ENCODE measurements at places on chromosomes 12 and 14.

- peak; percentile 22 for DNase-seq
Measured at GRCh38 chr12:22334410-22335100, at the start of gene ST8SIA1. ST8SIA1 (minus strand) TSS chr12:22334707; CDS start chr12:22334232, 475 bp downstream.

GRCh38 chr14:24271834-24272263 lies 452 bp upstream of the RABGGTA start:
- DNase-seq, result no peak

DNA sequence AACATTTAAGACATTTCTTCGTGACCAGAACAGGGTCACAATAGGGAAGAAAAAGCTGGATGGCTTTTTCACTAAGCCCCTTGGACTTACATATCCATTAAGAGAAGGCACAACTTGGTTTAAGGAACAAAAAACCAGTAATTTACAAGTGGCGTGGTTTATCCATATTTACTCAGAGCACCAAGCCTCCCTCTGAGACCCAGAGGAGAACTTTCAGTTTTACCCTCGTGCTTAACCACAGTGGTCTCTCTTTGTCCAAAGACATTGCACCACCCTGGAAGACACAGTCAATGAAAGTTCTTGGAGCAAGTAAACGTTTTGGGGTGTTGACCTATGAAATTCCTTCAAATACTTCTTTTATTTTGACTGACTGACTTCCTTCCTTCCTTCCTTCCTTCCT lies 52.5 kb downstream of the SSPN start:
- no peak for DNase-seq

- DNase-seq, result no peak
Measured at GRCh38 chr12:62903151-62903550, 31.8 kb downstream of the PPM1H start.

DNA sequence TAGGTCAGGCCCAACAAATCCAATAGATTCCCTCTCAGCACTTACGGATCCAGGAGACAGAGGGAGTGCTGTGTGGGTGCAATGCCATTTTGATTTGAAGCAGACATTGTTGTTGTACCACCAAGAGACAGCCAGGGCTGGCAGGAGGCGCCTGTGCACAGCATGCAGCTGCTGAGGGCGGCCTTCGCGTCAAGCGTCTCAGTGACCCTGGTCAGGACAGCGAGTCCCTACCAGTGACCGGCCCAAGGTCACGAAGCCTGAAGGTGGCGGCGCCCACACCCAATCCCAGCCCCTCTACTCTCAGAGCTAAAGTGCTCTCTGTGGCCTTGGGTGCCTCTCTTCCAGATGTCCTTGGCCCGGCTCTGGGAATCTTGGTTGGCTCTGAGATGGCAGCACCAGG lies 40.5 kb downstream of the PRMT8 start:
- DNase-seq, result no peak

DNA sequence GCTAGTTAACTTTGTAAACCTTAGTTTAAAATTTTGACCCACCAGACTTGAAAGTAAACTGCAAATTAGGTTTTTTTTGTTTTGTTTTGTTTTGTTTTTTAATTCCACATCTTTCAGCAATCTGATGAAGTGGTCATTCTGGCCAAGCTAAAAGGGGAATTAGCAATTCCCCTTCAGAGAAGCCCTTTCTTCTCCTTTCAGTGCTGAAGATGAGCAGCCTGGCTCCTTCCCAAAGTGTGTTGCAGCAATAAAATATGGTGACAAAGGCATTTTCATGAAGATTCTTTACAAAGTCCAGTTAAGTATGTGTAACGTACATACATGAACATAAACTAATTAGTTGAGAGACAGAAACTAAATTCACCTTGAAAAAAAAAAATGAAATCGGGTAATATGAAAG lies 380.1 kb downstream of the NOVA1 start:
- no peak for DNase-seq

DNA sequence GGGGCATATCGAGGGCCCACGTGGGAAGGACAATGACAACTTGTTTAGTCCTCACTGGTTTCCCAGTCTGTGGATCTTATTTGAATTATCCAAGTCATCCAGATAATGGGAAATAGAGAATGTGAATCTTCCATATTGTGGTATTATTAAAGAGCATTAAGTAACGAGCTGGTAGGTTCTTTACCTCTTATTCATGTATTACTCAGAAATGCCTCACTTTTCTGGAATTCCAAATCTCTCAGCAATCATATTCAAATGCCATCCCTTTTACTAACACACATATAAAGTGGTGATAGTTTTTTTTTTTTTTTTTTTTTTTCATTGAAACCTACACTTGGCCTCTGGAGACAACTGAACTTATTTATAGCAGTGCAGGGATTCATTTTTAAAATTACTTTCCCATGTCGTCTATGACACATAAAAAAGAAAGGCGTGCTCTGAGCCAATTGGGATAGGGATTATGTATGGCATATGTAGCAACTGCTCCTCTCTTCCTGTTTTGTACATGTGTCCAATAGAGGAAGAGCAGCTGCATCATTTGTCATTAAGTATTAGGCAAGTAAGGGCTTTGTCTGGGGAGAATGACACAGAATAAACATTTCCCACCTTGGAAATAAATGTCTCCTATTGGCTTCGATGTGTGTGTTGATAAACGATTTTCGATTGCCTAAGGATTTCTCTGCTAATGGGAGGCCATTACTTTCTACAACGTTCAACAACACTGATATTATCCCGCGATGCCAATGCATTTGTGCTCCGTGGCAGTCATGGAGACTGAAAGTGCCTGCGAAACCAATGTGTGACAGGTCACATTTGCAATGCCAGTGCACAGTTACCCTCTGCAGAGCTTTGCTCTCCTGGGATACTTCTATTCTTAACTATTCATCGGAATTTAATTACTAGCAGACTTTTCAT lies 78.6 kb upstream of the IFNG-AS1 start:
- DNase-seq, result peak; percentile 94

- DNase-seq, result no peak
Measured at GRCh38 chr12:71768900-71769299, 14.2 kb downstream of the RAB21 start.

DNA sequence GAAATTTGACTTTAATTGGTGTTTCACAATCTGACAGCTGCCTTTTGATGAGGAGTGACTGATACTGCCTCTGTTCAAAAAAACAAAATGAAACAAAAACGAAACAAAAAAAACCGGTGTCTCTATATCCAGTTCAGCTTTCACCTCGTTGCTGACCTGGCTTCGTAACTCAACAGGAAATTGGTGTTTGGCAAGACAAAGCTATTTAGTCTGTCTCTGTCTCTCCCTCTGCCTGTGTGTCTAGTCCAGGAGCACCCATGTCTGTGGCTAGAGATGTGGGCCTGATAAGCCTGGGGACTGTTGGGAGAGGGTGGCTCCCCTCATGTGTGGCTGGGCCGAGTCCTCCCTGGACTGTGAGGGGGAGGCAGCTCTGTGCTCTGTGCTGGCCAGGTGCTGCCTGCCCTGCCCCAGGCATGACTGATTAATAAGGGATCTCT lies 11.3 kb downstream of the CACNA1C start:
- DNase-seq, result no peak

GRCh38 chr12:56590237-56590830 lies 39.8 kb downstream of the BAZ2A start:
- peak; percentile 45 for DNase-seq

DNA sequence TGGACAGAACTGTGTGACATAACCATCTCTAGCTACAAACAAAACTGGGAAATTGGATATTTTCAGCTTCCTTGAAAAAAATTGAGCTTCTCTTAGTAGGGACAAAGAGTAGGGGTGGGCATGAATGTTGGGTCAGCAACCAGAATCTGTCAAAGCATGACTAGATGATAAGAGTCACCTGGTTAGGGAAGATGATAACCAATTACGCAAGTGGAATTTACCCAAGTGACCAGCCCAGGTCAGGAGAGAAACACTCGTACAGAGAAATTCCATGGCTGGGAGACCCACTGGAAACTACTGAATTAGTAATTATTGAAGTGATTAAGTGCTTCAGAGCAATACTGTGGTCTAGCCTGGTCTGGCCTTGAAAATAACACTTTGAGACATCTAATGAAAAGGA lies 36.3 kb upstream of the C12orf75 start:
- no peak for DNase-seq

DNA sequence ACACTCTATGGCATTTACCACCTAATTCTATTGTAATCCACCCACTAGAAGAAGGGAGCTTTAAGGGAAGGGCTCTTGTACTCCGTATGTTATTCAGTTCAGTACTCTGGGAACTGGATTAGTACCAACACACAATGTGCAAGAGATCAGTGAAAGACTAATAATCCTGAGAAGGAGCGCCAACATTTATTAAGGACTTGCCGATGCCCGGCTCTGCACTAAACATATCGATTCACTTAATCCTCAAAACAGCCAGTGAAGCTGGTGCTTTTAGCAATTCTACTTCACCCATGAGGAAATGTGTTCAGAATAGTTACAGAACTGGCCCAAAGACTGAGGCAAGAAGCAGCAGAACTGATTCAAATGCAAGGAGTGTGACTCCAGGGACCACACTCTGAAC lies 80.9 kb downstream of the RPS6KA5 start:
- DNase-seq, result no peak

- DNase-seq, result no peak
Measured at GRCh38 chr12:77256956-77257355, 191.6 kb upstream of the E2F7 start.

GRCh38 chr14:93977790-93978581 lies 1.6 kb upstream of the ASB2 start:
- no peak for DNase-seq

DNA sequence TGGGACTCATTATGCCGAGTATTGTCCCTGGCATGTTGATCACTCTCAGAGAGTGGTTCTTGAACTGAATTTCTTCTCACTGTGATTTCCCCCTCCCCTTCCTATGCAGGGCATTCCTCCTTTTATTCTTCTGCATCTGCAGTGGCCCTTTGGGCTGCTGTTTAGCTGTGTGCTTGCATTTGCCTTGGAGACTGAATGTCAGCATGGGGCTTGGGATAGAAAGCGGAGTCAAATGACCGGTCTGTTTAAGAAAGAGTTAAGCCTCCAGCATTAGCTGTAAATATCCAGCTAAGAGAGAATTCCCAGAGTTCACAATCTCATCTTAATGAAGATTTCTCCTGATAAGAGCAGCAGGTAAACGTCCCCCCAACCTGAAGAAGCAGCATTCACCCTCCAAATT lies 65.6 kb upstream of the RMST start:
- no peak for DNase-seq

DNA sequence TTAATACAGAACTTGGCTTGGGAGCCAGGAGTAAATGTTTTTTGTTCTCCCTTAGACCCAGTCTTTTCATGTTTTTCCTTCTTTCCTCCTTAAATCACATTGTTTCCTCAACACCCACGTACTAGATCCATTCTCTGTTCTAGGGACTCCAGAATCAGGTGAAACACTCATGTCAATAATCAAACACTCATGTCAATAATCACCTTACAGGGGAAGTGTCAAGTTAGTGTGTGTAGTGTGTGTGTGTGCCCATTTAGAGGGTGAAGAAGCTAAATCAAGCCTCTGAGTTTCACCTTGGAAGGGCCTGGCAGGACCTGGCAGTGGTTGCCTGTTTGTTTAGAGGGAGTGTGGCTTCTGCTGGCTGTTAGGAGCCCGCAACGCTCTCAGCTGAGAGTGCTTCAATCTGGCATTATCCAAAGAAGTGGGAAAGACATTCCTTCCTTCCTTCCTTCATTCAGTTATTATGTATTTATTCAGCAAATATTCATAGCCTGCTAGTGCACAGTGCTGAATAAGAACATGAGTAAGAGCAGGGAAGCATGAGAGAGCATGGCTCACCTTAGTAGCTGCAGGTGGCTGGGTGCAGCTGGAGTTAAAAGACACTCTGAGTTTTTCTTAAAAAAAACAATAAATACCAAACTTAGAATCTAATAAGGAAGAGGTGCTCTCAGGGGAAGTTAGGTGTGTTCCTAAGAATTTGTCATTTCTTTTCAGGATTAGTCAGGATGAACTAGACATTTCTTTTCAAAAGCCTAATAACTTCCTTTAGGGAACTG lies 17.6 kb upstream of the EID3 start:
- peak; percentile 93 for DNase-seq

- no peak for DNase-seq
Measured at GRCh38 chr14:91397965-91398591, 19.5 kb downstream of the CCDC88C start.

DNA sequence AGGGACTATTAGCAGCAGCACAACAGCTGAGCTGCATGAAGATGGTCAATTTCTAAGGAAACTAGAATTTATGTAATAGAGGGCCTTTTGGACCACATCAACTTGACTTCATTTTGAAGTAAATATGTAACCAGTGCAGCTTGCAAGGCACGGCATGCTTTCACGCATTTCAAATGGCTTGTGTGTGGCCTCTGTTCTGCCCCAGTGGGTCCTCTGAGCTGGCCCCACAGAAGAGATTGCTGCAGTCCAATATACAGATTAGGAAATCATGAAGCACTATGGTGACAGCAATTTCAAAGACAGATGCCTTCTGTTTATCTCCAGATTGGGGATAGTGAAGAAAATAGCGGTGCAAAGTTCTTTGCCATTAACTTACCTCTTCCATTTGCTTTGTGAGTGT lies 101.4 kb downstream of the PDZRN4 start:
- no peak for DNase-seq

GRCh38 chr12:118980407-118981014 lies 830 bp upstream of the SRRM4 start:
- no peak for DNase-seq

DNA sequence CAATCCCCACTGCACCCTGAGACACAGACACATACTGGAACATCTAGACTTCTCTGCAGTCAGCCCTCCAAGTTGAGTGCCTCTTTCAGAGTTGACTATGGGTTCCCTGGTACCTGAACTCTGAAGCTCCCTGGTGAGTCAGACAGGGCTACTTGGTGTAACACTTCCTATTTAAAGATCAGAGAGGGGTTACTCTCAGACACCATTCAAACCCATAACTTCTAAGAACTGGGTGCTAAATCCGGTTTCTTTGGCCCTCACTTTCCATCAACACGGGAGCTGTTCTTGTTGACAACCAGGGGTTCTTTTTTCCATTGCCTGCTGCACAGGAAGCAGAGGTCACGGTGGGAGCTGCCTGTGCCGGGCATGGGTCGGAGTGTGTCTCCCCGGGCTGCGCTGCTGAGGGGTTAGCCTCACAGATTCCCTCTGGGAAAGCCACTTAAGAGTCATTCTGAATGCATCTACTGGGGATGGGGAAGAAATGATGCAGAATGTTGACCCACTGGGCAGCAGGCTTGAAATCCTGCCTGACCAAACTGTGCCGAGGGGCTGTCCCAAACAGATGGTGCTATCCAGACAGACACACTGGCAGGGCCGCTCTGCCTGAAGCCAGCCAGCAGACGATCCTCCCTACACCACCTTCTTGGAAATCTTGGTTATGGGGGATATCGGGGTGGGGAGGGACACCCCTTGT lies 74.1 kb downstream of the PITPNM2 start:
- DNase-seq, result peak; percentile 44
